ENCODE measurements at places on chromosomes 5 and 9.

DNA sequence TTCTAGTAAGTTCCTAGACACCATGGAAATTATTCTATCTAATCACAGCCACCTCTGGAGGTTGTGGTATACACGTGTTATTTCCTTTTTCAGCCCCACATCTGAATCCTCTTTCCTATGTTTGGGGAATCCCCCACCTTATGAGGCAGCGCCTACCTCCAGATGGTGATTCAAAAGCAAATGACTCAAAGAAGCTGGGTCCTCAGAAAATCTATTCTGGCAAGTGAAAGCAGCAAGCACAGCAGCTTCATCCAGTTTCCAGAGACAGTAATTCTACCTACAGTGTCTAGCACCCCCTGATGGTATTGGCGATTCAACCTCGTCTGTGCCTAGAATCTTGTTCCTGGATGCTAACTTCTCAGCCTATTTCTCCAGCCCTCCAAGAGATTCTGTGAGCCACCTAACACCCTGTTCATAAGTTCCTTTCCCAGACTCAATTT lies 43.0 kb downstream of the STRBP start:
- peak; percentile 20 for DNase-seq

DNA sequence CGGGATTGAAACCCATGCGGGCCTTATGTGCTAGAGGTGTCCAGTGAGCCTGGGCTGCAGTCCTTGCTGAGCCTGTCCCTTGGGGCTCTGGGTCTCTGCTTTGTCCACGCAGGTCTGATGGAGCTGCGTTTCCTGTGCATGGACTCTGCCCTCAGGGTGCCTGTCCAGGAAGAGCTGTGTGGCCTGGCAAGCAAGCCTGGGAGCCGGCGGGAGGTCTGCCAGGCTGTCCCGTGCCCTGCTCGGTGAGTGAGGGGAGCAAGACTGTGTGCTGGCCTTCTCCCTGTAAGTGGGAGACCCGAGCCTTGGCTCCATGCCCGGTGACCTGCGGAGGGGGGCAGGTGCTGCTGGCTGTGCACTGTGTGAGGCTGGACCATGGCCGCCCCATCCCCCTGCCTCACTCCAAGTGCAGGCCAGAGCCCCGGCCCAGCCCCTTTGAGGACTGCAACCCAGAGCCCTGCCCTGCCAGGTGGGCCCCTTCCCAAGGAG lies 11.2 kb upstream of the CACFD1 start:
- DNase-seq = no peak

GRCh38 chr5:178288401-178289368 lies 56.1 kb upstream of the PHYKPL start:
- no peak for DNase-seq

DNA sequence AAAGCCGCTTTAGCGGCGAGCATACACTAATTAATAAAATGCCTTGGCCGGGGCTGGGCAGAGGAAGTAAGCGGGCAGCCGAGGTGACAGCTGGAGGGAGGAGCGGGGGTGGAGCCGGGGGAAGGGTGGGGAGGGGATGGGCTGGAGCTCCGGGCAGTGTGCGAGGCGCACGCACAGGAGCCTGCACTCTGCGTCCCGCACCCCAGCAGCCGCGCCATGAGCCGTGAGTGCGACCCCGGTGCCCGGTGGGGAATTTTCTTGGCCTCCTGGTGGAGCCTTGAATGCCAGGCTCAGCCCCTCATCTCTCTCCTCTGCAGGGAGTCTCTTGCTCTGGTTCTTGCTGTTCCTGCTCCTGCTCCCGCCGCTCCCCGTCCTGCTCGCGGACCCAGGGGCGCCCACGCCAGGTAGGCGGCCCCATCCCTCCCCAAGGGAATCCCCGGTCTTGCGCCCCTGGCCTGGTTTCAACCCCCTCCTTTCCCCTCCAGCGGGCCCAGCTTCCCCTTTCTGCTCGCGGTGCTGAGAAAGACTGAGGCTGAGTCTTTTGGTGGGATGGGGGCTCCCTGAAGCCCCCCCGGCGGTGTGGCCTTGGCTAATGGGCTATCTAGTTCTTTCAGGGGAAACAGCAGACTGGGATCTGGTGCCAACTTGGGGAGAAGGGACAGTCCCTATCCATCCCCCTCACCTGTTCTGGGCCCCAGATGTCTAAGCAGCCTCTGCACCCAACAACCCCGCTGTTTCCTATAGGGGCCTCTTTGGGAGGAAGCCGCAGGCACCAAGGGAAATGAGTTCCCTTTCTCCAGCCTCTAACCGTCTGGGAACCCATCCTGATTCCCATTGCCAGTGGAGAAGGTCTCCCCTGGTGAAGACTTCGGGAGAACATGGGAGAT lies at the start of gene PTGS1:
TSS of gene PTGS1 (plus strand) at position 156 of the 887 bp plus-strand sequence. CDS start at position 217, 61 bp downstream.
- no peak for DNase-seq
